ENCODE measurements at places on chromosomes 3 and 15.

DNA sequence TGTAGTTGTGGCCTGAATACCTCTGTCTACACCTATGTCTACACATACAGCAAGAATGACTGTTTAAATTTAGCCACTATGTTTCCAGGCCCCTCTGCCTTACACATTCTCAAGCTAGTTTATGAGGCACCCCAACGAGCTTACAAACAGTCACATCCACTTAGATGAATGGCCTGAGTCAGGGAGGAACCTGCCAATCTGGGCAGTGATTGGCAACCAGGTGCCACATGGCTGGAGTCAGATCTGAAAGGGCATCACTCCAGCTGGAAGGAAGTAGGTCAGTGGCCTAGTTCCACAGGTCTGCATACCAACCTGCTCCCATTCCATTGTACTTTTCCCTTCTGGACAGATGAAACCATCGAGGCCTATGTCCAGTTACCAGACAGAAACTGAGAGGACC, 136.3 kb downstream of the FOXP1 start:
- no peak for DNase-seq

DNA sequence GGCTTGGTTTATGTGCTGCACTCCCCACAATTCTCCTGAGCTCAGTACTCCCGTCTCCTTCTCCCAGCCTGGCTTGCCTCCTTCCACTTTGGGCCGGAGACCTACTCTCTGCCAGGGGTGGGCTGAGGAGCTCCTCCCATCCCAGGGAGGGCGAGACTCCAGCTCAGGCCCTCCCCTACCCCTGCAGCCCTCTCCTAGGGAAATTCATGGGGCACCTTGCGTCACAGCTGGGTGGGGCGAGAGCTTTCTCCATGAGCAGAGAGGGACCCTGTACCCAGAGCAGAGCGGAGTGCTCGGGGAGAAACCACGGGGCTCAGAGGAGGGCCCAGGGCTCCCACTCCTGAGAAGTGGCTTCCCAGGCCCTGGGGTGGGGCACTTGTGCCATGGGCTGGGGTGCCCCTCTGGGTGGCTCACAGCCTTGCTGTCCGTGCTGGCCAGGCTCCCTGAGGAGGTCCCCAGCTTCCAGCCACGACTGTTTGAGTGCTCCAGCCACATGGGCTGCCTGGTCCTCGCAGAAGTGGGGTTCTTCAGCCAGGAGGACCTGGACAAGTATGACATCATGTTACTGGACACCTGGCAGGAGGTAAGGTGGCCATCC, 13.3 kb downstream of the VILL start:
- DNase-seq, result no peak

DNA sequence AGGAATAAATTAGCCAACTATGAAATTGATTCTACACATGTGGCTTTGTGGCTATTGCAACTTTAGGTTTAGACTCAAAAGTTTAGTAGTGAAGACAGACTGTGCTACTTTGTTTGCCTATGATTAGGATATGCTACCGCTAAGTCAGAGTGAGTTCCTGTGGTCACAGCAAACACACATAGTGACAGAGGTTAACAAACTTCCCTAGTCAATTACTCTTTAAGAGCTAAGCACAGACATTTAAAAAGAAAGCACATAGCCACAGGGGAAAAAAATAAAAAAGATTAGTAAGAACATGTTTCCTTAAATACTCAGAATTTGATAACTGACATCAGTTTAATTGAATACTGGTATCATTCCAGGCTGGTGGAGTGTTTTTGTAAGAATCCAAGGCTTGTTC, 207.1 kb downstream of the GBE1 start:
- no peak for DNase-seq

GRCh38 chr3:29263476-29263875, 17.4 kb upstream of the RBMS3 start:
- DNase-seq, result no peak

- no peak for DNase-seq
Measured at GRCh38 chr3:81237181-81237580, 524.3 kb downstream of the GBE1 start.

DNA sequence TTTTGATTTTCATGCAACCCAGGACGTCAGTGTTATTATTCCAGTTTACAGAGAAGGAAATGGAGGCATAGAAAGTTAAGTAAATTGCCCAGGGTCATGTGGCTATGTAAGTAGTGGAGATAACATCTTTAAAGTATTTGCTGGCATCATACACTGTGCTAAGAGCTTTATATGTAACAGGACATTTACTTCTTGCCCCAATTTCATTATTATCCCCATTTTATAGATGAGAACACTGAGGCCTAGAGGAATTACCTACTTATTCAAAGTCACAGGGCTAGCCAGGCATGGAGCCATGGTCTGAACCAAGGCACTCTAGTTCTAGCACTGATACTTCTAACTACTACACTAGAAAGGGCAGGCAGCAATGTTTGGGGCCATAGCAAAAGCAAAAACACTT, 107.3 kb upstream of the ANKRD28 start:
- DNase-seq, result no peak

- DNase-seq, result no peak
Measured at GRCh38 chr3:101281521-101282030, 38.8 kb downstream of the IMPG2 start.

DNA sequence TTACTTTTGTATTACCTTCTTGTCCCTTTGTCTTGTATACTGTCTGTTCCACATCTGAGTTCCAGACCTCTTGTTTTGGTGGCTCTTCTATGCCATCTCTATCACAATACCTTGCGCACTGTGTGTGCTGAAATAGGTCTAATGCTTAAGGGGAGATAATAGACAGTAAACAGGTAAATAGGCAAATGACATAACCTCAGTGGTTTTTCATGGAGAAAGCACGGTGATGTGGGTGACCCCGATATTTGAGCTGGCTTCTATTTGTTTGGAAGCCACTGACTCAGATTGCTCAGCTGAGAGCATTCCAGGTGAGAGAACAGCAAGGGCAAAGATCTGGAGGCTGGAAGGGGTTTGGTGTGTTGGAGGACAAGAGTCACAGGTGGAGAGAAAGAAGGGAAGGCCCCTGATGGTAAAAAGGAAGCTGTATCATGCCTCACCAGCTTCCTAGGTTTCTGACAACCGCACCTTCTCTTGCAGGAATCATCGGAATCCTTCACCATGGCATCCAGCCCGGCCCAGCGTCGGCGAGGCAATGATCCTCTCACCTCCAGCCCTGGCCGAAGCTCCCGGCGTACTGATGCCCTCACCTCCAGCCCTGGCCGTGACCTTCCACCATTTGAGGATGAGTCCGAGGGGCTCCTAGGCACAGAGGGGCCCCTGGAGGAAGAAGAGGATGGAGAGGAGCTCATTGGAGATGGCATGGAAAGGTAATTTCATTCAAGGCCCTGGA, 795 bp downstream of the MCM2 start:
- no peak for DNase-seq

- DNase-seq, result no peak
Measured at GRCh38 chr15:48851956-48852355, 26.0 kb upstream of the EID1 start.

GRCh38 chr3:112333381-112334317, 693 bp downstream of the CD200 start:
- no peak for DNase-seq

DNA sequence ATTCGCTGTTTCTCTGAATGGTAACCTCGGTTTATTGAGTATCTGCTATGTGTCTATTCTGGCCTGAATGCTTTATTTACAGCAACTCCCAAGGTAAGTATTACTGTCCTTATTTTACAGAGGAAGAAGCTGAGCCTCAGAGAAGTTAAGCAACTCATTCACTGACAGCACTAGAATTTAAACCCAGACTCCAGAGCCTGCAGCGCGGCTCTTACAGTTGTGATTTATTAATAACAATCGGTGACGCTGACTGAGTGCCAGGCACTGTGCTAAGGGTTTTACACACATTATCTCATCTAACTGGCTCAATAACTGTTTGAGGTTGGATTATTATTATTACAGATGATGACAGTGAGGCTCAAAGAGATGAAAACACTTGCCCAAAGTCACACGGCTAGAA, 19.6 kb downstream of the SRGAP3 start:
- no peak for DNase-seq

- DNase-seq, result no peak
Measured at GRCh38 chr15:78982736-78983135, 37.9 kb upstream of the CTSH start.

- DNase-seq, result peak; percentile 85
Measured at GRCh38 chr3:194043516-194043915, 92.4 kb upstream of the HES1 start.

GRCh38 chr15:91289324-91289723, 189.3 kb downstream of the SV2B start:
- no peak for DNase-seq

- DNase-seq, result no peak
Measured at GRCh38 chr3:100024520-100025303, 89.6 kb downstream of the FILIP1L start.

DNA sequence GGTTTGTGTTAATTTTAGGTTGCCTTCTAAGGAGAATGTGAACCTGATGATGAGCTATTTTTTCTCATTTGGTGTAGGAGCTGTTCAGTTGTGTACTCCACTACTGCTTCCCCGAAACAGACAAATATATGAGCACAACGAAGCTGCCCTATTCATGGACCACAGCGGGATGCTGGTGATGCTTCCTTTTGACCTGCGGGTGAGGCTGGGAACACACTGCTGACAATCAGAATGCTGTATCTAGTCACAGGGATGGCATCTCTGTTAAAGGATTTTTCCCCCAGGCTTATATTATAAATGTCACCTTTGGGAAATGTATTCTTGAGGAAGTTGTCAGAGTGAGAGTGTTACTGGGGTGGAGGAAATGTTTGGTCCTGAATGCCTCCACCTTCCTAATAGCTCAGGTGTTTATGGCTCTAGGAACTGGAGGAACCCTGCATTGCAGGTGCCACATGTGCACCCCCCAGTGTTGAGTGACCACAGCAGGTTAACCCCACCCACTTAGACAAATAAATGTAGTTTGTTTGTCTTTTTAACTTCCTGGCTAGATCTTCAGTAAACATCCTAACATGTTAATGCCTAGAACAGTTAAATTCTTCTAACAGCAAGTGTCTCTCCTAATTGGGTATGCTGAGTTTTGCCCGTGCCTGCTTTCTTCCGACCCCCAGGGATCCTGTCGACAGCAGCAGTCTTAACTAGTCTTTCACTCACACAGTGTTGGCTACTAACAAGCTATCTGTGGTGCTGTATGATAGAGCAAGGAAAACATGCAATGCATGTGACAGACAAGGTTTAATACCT, 35.7 kb downstream of the SRP14 start:
- no peak for DNase-seq

DNA sequence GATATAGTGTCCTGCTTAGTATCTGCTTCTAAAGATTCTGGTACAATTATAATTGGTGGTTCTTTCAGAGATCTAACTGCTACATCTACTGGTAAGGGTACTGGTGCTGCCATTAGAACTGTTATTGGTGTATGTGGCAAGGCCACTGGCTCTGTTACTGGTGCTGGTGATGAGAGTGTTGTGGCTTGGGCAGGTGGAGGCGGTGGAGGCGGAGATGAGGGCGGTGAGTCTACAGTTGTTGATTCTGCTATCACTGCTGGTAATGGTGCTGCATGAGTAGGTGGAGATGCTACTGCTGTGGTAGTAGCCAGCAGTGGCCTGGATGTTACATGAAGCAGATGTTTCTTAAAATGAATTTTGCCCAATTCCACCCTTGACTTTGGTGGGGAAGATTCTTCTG, 40.1 kb downstream of the SETD2 start:
- DNase-seq, result no peak

GRCh38 chr3:121994551-121994950, 27.5 kb downstream of the ILDR1 start:
- DNase-seq, result no peak

DNA sequence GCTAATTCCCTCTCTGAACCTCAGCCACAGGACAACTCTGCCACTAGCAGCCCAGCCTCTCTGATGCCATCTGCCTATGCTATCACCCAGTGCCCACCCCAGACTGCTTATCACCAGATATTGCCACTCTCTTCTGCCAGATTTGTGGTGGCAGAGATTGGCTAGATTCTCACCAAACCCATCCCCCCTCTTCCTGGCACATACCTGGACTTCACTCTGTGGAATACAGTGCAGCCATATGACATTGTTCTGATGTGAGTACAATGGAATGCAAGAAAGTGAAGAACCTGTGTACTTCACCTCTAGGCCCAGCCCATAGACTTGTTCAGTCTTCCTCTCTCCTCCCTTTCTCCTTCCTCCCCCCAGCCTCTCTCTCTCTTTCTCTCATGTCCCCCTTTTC, 46.9 kb upstream of the NTRK3 start:
- DNase-seq, result no peak

DNA sequence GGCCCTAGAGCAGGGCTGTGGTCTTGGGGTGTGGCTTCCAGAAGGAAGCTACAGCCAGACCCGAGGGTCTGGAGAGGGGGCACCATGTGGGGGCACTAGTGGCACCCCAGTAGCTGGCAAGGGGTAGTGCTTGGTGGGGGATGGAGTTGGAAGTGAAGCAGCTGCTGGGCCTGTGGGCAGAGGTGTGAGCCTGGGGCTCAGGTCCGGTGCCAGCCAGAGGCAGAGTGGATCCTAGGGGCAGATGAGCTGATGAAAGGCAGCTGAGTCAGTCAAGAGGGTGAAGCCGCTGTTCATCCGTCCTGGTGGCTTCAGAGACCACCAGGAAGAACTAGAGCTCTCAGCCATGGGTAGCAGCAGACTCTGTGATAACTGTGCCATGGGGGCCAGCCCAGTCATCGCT, 172.6 kb downstream of the TBC1D2B start:
- DNase-seq, result no peak

All from Daoy (cell line).